ENCODE measurements at places on chromosomes 1 and 21.

GRCh38 chr1:180229483-180230415, at the start of gene LHX4:
Gene LHX4 (plus strand): TSS chr1:180230264. CDS start chr1:180230530, 266 bp downstream.
- DNase-seq = peak; percentile 65

DNA sequence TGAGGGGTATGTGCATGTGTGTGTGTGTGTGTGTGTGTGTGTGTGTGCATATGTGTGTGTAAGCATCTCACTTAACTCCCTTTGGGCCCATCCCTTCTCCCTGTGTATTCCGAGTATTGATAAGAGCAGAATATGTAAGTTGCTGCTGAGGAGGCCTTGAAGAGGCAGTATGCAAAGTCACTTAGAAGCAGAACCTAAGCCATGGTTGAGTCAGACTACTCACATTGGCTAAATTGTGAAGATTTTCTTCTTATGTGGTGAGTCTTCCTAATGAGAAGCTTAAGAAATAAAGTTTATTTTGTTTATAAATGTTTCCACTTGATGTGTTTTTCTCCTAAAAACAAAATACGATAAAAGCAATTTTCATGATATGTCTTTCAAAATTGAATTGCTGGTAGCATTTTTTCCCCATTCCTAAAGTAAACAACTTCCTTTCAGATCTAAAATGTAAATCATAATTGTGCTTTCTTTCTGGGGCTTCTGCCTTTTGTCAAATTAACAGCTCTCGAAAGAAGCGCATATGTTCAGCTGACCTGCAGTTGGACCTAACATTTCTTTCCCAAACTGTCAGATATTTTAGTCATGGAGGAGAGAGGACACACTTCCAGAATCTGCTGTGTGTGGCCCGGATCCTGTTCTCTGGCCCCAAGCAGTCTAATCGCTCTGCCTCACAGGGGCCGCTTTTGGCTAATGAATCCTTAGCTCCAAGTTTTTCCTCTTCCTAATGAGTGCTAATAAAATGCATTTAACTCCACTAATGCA, 284.0 kb downstream of the DUSP10 start:
- DNase-seq = no peak

DNA sequence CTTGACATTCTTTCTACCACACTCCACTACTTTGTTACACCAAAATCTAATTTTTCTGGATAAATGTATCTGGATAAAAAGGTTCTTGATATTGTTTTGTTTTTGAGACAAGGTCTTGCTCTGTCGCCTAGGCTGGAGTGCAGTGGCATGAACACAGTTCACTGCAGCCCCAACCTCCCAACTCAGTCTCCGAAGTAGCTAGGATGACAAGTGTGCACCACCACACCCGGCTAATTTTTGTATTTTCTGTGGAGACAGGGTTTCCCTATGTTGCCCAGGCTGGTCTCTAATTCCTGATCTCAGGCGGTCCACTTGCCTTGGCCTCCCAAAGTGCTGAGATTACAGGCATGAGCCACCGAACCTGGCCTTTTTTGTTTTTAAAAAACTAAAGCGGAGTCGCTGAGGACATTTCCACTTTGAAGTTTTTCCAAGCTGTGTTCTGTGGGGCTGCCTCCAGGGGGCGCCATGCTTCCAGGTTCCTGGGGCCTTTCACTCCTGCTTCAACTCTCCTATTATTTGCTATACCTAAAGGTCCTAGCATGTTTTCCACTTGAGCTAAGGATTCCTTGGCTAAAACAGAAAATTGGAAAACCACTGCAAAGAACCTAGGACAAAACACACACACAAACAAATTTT, 14.1 kb upstream of the NCMAP start:
- no peak for DNase-seq

DNA sequence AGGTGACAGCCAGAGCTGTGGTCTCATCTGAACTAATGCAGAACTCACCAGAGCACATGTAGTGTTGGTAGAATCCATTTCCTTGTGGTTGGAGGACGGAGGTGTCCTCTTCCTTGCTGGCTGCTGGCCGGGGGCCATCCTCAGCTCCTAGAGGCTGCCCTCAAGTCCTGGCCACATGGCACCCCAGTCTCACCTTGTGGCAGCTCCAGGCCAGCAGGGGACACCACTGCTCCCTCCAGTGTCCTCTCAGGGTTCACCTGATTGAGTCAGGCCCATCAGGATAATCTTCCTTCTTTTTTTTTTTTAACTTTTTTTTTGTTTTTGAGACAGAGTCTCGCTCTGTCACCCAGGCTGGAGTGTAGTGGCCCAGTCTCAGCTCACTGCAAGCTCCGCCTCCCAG, 2.9 kb downstream of the KCNE1 start:
- peak; percentile 1 for DNase-seq

GRCh38 chr1:210700511-210700910, 371.8 kb downstream of the HHAT start:
- DNase-seq = no peak

- DNase-seq = no peak
These were observed 89.2 kb upstream of the GRIK3 start for GRCh38 chr1:37123276-37124115.

DNA sequence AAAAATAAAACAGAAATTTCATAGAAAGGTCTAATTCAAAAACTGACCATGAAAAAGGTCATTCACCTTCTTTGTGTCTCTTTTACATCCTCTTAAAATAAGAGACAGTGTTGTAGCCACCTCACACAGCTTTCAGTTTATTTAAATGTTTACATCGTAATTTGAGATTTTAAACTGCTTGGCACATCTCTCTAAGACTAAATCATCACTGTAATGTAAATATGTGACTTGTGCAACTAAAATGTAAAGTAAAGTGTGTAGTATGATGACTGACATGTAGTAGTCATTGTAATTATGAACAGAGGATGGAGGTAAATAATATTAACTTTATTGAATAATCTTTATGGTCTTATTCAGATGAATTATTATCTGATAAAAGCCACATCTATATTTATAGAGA, 283.9 kb downstream of the KCNT2 start:
- DNase-seq = no peak

DNA sequence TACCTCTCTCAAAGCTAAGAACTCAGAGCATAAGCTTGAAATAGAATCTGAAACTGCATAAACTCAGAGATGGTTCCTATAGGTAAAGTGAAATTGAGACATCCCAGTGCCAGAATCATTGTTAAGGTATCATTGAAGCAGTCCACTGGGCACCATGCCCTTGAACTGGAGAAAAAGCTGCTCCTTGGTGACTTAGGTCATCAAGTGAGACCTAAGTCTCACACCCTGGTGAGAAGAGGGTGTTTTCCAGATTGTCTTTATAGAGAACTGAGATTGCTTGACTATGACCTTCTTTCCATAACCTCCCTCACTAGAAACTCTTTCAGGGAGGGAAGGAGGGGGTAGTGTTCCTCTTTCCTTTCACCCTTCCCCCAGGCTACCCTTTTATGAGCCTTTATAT, 9.4 kb upstream of the ATP6V1G3 start:
- DNase-seq = no peak

DNA sequence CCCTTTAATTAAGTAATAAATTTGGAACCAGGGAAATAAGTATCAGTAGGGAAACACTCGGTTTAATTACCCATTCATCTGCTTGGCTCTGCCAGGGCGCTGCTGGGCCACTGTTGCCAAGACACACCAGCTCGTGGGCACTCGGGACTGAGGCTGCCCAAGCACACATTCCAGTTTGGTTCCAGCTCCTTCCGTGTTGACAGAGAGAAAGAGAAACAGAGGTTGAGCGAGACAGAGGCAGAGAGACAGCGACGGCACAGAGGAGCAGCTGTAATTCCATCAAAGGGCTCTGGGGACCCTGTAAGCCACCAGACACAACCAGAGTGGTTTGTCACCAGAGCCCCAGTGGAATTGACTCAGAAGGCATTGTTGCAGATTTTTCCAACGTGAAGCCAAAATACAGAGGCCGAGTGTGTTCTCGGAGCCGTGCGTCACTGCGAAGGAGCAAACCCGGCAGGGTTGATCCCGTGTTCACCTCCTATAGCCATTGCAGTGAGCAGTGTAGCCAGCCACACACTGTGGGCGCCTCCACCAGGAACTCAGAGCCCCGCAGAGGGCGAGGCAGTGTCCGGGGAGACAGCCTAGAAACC, 33.5 kb downstream of the SYF2 start:
- peak; percentile 39 for DNase-seq

DNA sequence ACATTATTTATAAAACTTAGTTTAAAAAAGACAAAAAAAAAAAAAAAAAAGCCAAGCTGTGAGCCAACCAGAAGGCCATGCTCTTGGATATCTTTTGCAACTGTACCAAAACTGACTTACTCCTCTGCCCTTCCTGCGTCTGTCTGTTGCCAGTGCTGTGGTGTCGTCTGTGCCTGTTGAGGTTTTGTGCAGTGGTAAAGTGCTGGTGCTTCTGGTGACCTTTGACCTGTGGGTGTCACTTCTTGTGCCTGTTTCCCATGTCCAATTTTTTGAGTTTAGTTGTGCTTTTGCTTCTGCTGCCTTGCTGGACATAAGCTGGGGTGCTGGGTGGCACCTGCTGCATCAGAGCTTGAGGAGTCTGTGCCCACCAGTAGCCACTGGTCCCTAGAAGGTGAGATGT, 41.4 kb downstream of the RNF187 start:
- DNase-seq = no peak

GRCh38 chr1:6098303-6099215, 52.9 kb downstream of the KCNAB2 start:
- DNase-seq = no peak

DNA sequence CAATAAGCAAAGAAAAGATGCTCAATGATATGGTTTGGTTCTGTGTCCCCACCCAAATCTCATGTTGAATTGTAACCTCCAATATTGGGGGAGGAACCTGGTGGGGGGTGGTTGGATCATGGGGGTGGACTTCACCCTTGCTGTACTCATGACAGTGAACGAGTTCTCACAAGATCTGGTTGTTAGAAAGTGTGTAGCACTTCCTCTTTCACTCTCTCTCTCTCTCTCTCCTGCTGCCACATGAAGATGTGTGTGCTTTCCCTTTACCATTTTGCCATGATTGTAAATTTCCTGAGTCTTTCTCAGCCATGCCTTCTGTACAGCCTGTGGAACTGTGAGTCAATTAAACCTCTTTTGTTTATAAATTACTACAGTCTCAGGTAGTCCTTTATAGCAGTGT, 248.4 kb downstream of the HHIPL2 start:
- no peak for DNase-seq

- no peak for DNase-seq
These were observed 36.6 kb downstream of the UBE2T start for GRCh38 chr1:202305168-202305567.

- DNase-seq = no peak
These were observed 194.9 kb downstream of the HIVEP3 start for GRCh38 chr1:41723786-41724185.

GRCh38 chr1:2534687-2535441, 4.8 kb upstream of the HES5 start:
- peak; percentile 87 for DNase-seq

DNA sequence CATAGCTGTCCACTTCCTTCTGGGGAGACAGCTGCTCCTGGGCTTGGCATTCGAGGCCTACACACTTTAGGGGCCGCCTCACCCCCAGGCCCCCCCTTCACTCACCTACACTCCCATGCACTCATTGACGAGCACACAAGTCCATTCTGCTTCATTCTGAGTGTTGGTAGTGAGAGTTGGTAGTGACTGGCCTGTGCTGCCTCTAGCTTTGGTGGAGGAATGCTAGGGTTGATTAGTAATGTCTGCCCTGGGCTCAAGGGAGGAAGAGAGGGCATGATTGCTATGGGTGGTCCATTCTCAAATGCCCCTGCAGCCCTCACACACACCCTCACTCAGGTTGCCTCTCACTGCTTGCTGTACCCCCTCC, 30.4 kb downstream of the TRIM11 start:
- DNase-seq = no peak

DNA sequence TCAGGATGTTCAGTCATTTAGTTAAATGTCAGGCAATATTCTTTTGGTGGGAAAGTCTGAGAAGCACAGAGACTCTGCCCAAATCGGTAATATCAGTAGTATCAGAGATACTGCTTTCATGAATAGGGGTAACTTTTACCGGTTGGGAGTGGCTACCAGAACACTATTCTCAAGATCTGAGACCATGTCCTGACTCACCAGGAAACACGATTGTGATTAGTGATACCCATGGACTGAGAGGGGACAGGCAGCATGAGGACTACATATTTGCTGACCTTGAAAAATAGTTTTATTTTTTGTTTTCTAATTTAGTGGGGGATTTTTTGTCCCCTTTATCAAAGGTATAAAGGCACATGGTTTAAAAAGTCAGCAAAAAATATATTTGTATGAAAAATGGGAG, 76.0 kb upstream of the NEK2 start:
- DNase-seq = no peak

DNA sequence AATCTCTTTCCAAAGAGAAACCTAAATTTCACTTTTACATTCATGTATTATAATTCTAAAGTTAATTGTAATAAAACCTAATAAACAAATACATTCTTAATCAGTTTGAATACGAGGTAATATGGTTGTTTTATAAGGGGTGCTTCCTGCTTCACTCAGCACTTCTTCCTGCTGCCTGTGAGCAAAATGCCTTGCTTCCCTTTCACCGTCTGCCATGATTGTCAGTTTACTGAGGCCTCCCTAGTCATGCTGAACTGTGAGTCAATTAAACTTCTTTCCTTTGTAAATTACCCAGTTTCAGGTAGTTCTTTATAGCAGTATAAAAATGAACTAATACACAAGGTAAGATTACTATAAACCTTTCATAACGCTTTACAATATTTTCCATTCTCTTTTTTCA, 491.1 kb upstream of the LRRC7 start:
- DNase-seq = no peak

GRCh38 chr1:19137158-19137557, 72.9 kb downstream of the UBR4 start:
- DNase-seq = no peak

DNA sequence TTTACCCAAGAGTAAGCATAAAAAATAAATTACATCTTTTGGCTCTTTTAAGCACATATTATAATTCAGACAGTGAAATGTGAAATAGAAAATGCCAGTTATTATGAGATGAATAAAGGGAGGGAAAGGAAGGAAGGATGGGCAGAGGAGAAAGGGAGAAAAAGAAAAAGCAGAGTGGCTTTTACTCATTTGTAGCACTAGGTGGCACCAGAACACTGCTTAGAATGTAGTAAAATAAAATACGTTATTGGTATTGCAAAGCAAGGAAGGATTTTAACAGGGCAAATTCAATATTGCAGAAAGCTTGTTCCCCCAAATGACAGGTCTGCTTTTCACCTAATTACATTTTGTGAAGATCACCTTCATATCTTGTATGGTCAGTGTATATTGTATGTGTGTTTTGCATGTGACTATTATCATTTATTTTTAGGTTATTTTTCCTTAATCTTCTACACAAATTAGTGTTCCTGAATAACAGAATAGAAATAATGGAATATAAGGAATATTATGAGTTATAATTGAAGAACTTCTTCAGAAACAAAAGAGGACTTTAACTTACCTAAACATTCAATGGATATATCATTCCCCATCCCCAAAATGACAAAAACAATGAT, 9.1 kb upstream of the PCNX2 start:
- DNase-seq = peak; percentile 12

GRCh38 chr21:45560106-45561021, 18.1 kb upstream of the SLC19A1 start:
- no peak for DNase-seq

- no peak for DNase-seq
These were observed 279.4 kb downstream of the PTGER3 start for GRCh38 chr1:70768216-70768615.

- DNase-seq = no peak
These were observed 68.7 kb downstream of the RGL1 start for GRCh38 chr1:183873642-183874041.

- no peak for DNase-seq
These were observed at the start of gene CD52 for GRCh38 chr1:26317612-26318337. Gene CD52 (plus strand): TSS chr1:26317958. CDS start chr1:26318018, 60 bp downstream.

GRCh38 chr21:45179568-45180245, 105.3 kb downstream of the ADARB1 start:
- no peak for DNase-seq
